ENCODE measurements at places on chromosomes 13 and 19.

DNA sequence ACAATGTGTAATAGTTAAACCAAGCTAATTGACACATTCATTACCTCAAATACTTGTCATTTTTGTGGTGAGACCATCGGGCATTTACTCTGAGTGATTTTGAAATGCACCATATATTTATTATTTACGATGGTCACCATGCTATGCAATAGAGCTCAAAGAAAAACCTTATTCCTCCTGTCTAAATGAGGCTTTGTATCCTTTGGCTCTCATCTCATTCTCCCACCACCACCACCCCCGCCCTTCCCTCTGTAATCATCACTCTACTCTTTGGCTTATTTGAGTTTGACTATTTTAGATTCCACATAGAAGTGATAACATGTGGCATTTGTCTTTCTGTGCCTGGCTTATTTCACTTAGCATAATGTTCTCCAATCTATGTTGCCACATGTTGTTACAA is 124.9 kb downstream of the CYSLTR2 start:
- DNase-seq, result no peak

DNA sequence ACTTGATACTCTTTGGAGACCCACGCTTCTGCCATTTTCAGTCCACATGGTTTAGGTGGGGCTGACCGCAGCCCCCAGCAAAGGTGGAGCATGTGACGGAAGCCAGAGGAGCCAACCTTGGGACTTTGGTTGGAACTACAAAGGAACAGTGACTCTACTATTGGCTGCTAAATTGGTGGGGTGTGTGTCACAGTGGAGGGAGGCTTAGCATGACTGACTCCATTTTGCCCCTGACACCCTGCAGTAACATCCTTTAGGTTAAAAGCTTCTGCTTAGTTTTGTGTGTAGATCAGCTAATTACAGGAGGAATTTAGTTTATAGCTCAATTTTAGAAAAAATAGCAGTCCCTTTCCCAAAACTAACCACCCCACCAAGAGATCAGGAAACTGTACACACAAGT is 6.6 kb downstream of the SDHAF1 start:
- no peak for DNase-seq

GRCh38 chr19:17618936-17619335 is 63.5 kb downstream of the COLGALT1 start:
- DNase-seq, result no peak

- no peak for DNase-seq
Measured at GRCh38 chr13:51550151-51550550, 34.1 kb upstream of the WDFY2 start.

DNA sequence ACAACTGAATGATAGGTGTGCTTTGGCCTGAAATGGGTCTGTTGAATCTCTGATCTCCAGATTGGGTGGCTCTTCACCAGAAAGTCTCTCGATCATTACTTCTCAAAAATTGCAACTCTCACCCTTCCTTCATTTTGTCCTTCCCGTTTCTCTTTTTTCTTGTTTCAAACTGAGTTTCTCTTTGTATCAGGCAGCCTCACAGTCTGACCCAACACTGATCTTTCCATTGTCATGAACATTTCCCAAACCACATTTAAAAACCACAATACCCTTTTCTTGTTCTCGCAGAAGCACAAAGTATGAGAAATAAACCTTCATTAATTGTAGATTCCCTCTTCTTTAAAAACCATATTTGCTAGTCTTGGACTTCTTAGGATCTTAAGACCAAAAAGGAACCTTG is 33.6 kb upstream of the HMGB1 start:
- no peak for DNase-seq

DNA sequence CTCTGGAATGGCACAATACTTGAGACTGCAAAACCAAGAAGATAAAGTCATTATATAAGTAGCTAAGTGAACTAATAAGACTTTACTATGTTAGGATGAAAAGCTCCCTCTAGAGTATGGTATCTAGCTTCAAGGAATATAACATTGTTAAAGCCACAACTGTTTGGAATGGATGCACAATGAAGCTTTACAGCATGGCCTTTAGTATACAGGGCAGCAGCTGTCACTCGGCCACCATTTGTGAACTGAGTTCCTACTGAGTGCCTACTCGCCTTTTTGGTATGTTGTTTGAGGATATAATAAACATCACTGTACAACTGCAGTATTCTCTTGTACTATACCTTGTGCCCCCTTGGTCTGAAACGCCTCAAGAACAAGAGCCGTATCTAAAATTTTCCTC is 6.8 kb downstream of the ALG5 start:
- no peak for DNase-seq

- no peak for DNase-seq
Measured at GRCh38 chr19:6772866-6773322, 386 bp downstream of the VAV1 start.

DNA sequence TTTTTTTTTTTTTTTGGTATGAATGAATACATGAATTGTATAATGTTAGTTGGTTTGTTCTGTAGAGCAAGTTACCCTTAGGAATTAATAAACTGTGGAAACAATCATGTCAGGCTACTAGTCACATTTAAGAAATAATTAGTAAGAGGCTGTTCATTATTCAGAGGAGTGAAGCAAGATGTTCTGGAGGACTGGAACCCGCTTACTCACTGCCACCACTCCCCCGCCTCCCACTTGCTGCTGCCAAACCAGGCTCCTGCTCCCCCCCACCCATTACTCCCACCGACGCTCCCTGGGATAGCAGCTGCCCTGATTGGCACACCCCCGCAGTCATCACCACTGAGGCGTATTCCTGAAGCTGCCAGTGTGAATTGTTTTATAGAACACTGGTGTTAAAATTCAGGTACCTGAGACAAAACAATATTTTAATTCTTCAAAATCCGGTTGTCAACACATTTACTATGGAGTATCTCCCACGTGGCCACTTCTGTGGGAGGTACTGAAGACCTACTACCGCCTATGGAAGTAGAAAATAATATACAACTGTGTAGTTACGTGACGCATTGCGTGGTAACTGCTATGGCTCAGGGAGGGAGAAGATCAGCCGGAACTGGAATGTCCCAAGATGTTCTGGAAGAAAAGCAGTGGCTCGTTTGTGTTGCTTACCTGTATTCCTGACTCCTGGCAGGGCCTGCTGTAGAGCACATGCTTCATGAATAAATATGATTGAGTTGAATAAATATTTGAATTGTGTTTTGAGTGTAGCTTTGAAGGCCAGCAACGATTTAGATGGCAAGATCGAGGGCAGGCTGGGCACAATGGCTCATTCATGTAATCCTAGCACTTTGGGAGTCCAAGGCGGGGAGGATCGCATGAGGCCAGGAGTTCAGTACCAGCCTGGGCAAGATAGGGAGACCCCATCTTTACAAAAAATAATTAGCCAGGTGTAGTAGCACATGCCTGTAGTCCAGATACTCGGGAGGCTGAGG is 1.7 kb downstream of the DPY19L3 start:
- no peak for DNase-seq

DNA sequence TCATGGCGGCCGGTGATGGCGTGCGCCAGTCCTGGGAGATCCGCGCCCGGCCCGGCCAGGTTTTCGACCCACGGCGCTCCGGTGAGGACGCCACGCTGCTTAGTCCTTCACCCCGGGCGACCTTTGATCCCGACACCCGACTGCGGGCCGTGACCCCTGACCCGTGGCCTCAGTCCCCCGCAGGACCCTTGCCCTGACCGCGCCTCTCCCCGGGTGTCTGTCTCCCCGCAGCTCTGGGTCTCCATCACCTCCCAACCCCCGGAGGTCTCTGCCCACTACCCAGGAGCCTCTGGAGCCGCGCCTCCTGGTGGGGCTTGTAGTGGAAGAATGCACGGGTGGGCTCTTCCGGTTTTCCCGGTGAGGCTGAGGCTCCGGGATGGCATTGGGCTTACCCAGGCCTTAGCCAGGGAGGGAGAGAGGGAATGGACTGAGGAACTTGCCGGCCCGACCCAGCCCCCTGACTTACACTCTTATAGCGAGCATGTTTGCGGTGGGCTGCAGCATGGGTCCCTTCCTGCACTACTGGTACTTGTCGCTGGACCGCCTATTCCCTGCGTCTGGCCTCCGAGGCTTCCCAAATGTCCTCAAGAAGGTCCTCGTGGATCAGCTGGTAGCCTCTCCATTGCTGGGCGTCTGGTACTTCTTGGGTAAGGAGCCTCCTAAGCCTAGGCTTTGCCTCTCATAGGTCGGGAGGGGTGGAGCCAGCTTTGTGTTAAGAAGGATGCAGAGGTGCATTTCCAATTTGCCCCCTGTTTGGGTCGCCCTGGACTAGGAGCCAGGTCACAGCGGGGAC is 566 bp downstream of the MPV17L2 start:
- DNase-seq, result no peak

- DNase-seq, result no peak
Measured at GRCh38 chr19:58585442-58586132, 12.5 kb upstream of the MZF1 start.

GRCh38 chr13:75986818-75987217 is 350.7 kb downstream of the LMO7 start:
- no peak for DNase-seq

DNA sequence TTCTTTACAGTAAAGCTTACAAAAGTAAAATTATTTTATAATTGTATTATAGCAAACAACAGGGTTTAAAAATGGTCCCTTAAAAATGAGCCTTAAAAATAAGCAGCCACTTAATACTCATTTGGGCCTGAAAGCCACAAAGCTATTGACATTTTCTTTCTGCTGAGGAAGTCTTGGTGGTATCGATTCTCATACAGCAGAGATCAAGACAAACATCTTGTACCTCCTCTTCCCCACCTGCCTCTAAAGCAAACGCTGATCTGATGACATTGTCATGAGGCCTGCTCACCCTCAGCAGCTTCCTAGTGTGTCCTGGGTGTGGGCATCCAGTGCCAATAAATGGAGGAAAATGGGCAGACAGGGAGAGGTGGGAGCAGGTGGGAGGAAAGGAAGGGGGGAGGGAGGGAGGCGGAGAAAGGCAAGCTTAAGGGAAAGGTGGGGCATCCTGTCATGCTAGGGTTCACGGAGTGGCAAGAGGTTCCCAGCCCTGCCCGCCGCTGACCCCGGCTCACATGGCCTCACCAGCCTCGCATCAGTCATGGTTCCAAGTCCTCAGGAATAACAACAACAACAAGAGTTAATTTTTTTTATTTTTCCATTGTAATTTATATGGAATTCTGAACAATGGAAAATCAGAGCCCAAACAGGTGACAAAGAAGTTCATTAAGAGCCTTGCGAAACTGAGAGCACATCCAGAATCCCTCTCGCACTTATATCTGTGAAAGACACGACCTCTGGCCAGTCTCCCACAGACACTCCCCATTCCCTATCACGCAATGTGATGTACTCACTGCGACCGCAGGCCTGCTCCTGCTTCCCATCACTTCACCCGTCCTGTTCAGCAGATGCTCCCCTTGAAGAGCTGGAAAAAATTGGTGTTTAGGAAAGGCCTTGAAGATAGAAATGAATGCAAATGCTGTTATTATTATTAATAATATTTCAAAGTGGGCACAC is 15.1 kb upstream of the ATP11A start:
- DNase-seq, result no peak

- DNase-seq, result no peak
Measured at GRCh38 chr13:110568612-110569011, 7.1 kb upstream of the RAB20 start.

GRCh38 chr19:29620931-29621351 is 14.9 kb downstream of the POP4 start:
- DNase-seq, result peak; percentile 44

DNA sequence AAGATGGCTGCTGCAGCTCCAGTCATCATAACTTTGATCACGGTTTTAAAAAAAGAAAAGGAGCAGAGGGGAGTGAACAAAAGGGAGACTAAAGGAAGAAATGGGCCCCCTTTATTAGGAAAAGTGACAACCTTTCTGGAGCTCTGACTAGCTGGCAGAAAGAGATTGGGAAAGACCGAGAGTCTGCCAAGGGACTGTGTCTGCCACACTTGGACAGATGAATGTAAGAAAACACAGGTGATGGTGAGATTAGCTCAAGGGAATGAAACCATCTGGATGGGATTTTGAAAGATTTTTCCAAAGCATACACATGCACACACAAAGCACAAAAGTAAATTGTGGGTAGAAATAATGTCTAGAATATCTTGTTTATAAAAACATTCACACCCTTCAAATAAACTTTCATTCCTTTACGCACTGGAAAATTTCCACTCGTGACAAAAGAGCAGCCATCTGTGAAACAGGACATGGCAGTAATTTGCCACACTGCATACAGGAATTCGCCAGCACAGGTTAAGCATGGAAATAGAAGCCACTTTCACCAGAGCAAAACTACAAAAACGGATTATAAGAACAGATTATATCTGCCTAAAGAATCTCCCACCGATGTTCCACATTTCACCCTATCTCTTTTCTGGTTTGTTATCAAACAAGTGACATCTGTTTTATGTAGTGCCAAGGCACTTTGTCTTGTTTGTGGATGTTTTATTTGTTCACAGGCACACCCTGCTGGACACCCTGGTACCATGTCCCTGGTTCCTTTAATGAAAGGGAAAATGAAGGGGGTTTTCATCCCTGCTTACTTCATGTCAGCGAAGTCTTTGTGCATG is 819.5 kb downstream of the DIAPH3 start:
- DNase-seq, result no peak

- no peak for DNase-seq
Measured at GRCh38 chr19:18521692-18522123, at the start of gene ELL. TSS of gene ELL (minus strand) at chr19:18522070. CDS start at chr19:18522055, 15 bp downstream.

GRCh38 chr19:51124729-51125128 is at the start of gene SIGLEC9:
TSS of gene SIGLEC9 (plus strand) at chr19:51124906. CDS start at chr19:51124975, 69 bp downstream.
- no peak for DNase-seq

- DNase-seq, result no peak
Measured at GRCh38 chr19:21328406-21328805, 804 bp downstream of the ZNF708 start.

DNA sequence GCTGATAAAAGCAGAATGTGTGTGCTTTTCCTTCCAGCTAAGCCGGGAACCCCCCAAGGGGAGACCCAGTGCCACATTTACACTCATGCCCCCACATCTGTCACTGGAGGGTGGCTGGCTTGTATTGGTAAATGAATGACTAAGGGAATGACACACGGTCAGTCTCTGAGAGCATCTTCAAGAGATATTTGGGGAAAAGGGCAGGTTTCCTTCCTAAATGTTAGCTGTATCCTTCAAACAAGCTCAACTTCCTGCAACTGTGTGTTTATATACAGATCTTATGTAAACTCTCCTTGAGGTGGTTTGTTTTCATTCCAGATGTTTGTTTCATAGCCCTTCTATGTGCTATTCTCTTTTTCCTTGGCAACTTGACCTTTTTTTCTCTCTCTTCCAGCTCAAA is 192.6 kb downstream of the COL4A1 start:
- DNase-seq, result no peak

DNA sequence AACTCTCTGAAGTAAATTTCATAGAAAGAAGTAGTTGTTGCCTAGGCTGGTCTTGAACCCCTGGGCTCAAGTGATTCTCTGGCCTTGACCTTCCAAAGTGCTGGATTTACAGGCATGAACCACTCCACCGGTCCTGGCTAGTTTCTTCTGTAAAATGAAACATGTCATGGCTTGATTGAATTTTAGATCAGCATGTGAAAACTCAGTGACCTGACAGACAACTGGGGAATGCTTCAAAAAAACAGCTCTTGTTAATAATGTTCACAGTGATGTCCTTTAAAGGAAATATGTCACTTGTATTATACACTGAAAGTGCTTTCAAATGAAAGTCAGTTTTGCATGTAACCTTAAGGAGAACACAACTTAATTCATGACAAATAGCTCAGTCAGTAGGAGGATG is 118.2 kb downstream of the KLF5 start:
- DNase-seq, result no peak

- no peak for DNase-seq
Measured at GRCh38 chr19:8609279-8610040, 1.1 kb downstream of the ADAMTS10 start.
